GOT3 (cell line): ENCODE measurements at places on chromosomes 4 and X.

DNA sequence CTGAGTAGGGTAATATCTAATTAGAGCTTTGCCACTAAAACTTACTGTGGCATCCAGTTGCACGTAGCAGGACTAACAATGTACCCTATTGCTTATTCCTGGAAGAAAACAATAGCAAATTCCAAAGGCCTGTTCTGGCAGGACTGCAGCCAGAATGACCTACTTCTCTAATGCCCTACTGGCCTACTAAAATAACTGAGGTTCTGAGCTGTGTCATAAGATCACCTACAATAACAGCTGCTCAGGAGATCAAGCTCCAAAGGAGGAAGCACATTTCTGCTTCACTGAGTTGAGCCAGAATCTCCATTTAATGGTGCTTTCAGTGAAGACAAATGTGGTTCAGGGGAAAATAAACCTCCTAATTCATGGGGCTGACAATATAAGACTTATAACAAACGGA, 42.2 kb upstream of the CXCL8 start:
- no peak for DNase-seq

DNA sequence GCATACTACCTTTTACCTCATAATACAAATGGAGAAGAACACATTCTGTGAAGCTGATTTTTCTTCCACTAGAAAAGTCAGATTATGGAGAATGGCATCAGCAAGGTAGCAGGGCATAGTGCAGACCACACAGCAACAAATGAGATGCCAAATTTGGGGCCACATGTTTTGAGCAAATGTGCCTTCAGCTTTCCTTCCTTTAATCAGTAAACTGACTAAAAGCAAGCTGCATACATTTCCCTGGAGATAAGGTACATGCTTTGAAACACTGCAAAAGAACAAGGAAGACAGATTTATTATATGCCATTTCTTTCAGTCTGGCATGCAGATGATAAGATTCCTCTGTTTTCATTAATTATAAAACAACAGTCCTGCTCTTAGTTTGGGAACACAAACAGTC, 67.1 kb upstream of the GUCY1A1 start:
- DNase-seq = no peak

GRCh38 chr4:52103319-52103718, 52.2 kb downstream of the SPATA18 start:
- DNase-seq = no peak

DNA sequence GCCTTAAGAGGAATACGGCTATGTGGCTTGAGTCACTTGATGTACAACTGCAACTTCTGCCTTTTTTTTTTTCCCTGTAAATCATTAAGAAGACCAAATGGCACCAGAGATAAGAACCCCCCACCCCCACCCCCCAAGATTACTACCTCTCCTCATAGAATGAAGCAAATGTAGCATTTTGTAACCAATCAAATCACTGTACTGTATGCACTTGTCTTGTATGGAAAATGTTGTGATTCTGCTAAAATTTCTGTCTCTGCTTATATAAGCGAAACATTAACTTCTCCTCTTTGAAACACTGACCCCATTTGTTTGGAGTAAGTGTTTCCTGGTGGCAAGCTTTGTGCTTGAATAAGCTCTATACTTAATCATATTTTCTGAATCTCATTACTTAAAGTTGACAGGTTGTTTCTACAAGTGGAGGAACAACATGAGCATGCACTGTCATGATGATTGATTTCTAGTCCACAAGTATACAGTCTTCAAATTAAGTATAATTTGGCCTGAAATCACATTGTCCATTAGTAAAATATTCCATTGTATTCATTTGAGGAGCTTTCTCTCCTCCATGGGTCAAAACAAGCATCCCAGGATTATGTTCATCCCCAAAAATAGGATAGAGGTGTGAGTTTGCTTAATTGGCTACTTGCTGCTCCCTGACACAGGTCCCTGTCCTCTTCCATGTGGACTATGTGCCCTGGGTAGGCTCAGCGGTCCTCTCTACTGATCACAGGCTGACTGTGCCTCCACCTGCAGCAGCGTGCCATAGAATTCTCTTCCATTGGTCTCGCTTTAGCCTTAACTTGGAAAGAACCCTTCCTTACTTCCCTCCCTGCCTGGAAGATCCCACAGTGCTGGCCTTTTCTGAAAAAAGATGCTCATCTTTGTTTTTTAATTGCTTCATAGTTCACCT, 104.0 kb upstream of the BMP2K start:
- DNase-seq = no peak

GRCh38 chr4:183441276-183441675, 3.2 kb upstream of the CDKN2AIP start:
- DNase-seq = no peak

- no peak for DNase-seq
These were observed 34.5 kb downstream of the SPINK2 start for GRCh38 chr4:56786955-56787354.

- no peak for DNase-seq
These were observed 316.9 kb downstream of the EVC2 start for GRCh38 chr4:5391492-5391891.

DNA sequence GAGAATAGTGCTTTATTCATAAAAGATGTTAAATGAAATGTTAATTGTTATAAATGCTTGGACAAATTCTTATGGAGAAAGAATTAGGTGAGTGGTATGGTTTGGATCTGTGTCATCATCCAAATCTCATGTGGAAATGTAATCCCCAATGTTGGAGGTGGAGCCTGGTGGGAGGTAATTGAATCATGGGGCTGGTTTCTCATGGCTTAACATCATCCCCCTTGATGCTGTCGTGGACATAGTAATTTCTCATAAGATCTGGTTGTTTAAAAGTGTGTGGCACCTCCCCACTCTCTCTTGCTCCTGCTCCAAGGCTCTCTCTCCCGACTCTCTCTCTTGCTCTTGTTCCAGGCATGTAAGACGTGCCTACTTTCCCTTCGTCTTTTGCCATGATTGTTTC, 22.5 kb downstream of the GYPE start:
- no peak for DNase-seq

DNA sequence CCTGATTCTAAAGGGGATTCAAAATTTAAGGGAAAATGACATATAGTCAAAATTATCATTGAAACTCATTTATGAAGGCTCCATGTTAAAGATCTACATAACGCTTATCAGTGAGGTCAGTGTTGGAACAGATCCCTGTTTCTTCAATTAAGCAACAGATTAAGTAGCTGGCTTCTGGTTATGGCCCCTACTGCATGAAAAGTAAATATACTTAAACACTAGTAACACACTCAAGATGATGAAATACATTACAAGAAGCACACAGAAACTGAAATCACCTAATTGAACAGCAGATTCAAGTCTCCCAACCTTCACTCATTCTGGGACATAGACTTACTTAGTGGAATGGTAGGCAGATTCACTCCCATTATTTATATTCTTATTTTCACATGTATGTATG, 51.6 kb upstream of the SLC16A2 start:
- no peak for DNase-seq

DNA sequence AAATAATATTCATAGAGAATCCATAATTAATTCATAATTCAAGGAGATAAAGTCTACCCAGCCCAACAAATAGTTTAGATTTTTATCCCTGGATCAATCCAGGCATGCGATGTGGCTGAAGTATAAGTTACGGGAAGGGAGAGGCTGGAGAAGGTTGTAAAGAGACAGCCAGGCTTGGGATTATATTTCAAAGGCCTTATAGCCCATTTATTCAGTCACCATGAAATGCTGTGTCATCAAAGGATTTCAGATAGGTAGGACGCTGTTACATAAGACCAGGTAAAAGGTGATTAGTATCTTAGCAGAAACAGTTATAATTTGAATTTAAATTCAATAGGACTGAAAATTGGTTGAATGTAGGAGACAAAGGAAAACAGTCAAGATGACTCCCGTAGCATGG, 73.0 kb upstream of the NFKB1 start:
- DNase-seq = no peak

GRCh38 chr4:102522031-102522440, 20.9 kb downstream of the NFKB1 start:
- DNase-seq = no peak

- DNase-seq = no peak
These were observed at the start of gene PPP2R2C for GRCh38 chr4:6472387-6473263. Gene PPP2R2C (minus strand): TSS chr4:6472614. CDS start chr4:6472229, 385 bp downstream.

GRCh38 chrX:71664889-71665491, 2.4 kb upstream of the LOC101059915 start:
- DNase-seq = no peak

GRCh38 chr4:97761445-97762114, 381.7 kb downstream of the STPG2 start:
- no peak for DNase-seq

DNA sequence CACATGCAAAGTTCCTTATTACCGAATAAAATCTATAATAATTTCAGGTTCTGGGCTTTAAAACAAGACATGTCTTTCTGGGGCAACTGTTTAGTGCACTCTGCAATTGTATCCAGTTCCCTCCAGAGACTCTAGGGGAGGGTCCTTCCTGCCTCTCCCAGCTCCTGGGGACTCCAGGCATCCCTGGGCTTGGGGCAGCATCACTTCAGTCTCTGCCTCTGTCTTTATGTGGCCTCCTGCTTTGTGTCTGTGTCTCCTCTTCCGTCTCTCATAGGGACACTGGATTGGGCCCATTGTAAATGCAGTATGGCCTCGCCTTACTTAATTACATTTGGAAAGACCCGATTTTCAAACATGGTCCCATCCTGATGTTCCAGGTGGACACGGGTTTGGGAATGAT, 10.9 kb upstream of the ASMTL start:
- DNase-seq = no peak

DNA sequence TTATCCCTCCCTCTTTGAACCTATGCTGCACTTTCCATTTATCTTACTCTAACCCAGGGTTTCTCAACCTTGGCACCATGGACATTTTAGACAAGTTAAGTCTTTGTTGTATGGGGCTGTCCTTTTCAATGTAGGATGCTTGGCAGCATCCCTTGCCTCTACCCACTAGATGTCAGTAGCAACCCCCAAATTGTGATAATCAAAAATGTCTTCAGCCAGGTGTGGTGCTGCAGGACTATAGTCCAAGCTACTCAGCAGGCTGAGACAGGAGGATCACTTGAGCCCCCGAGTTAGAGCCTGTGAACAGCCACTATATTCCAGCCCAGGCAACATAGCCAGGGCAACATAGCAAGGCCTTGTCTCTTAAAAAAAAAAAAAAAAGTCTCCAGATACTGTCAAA, 7.0 kb downstream of the LRCH2 start:
- DNase-seq = no peak

DNA sequence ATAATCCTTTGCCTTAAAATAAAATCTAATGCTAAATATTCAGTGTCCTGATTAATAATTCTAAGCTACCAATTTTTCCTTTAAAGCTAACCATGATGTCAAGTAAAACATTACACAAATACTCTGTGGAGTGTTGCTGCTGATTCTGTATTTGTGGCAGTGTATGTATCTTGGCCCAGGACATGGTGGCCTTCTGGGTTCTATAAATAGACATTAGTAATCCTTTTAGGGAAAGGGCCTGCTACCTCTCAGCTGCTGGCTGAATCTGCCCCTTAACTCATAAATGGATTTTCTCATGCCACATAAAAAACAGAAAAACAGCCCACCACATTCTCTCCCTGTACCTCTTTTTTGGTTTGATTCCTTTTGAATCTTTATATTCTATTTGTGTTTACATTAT, 1.2 kb upstream of the XK start:
- no peak for DNase-seq

- no peak for DNase-seq
These were observed 775 bp upstream of the YIPF6 start for GRCh38 chrX:68498044-68498507.

GRCh38 chr4:170591076-170591475, 501.3 kb upstream of the AADAT start:
- DNase-seq = no peak

- no peak for DNase-seq
These were observed 46.0 kb downstream of the COQ2 start for GRCh38 chr4:83238393-83239248.

- DNase-seq = no peak
These were observed 8.0 kb upstream of the MSL3 start for GRCh38 chrX:11750046-11750445.

- DNase-seq = no peak
These were observed 4.5 kb downstream of the MAP7D2 start for GRCh38 chrX:20112022-20112774.

DNA sequence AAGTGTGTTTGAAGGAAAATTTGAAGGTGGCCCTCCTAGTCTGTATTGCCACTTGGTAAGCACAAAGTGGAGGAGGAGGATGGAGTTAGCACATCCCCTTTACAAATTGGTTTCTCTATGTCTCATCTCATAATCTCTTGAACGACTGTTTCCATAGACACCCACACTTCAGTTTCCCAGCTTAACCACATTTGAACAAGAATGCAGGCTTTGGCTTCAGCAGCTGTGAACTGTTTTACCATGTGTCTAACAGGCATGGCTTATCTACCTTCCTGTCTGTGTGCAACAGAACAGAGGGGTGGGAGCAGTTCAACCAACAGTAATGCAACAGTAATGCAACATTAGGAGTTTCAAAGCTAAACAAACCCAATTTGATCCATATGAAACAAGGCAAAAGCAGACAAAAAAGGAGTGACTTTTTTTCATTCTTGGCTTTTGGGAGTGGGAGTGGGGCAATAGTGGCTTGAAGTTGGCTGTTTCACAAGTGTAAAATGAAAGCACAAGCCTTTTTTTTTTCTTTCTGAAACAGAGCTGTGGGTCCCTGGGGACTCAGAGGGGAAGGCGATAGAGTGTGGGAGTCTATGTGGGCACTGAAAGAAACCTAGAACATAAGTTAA, 108.0 kb downstream of the ITM2A start:
- DNase-seq = no peak

GRCh38 chr4:105059337-105059736, 87.3 kb upstream of the TET2 start:
- DNase-seq = no peak

GRCh38 chr4:125191232-125191631, 123.5 kb upstream of the FAT4 start:
- no peak for DNase-seq

DNA sequence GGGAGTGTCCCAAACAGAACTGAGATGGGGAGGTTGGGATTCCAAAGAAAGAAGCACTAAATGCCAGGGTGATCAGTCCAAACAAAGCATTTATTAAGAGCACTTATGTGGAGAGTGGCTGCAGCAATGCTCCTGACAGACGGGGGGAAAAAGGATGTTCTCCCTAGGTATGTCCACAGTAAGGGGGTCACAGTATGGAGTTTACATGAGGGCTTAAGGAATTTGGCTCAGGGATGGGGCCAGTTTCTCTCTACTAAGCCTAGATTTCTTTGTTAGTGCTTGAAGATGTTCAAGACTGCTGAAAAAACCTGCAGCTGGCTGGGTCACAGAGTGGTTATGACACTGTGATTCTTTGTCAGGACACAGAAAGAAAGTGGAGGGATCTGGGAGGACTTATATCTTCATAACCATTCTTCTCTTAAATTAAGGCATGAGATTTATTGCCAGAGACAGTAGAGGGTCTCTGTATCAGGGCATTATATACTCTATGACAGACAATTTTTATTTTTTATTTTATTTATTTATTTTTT, 1468.0 kb downstream of the C4orf33 start:
- no peak for DNase-seq

DNA sequence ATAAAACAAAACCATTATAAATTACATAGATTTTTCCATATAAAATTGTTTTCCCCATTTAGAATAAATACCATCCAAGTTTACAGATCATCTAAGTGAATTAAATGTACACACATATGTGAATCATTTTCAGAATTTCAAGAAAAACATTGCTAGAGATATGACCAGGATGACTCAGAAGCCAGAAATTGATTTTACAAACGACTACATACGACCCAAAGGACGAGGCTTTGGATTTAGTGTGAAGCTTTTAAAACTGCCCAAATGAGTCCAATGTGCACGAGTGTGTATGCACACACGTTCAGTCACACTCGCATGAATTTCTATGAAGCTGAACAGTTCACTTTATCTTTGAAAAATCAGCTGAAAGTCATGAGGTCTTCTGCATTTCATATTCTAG, 37.9 kb downstream of the MFAP3L start:
- no peak for DNase-seq
